CD8-positive, alpha-beta memory T cell (primary cell): ENCODE measurements at places on chromosomes 13 and 19. TPM values are rescaled to one million over a fixed set of nuclear protein-coding genes. Genes with fewer than 3 reads are reported as not detected.

GRCh38 chr13:92805766-92806165 is 420.8 kb upstream of the GPC6 start:
- no peak for DNase-seq
- H3K4me3 ChIP-seq, result peak overlapping the region; percentile 53
- no peaks in the 10 kb centered on the region for H3K27me3 ChIP-seq
- no peak overlapping the region for H3K27ac ChIP-seq
- no peaks in the 10 kb centered on the region for H3K36me3 ChIP-seq
- H3K4me1 ChIP-seq, result no peaks in the 10 kb centered on the region

TINCR gene
- total RNA-seq, result 0.20 TPM

DNA sequence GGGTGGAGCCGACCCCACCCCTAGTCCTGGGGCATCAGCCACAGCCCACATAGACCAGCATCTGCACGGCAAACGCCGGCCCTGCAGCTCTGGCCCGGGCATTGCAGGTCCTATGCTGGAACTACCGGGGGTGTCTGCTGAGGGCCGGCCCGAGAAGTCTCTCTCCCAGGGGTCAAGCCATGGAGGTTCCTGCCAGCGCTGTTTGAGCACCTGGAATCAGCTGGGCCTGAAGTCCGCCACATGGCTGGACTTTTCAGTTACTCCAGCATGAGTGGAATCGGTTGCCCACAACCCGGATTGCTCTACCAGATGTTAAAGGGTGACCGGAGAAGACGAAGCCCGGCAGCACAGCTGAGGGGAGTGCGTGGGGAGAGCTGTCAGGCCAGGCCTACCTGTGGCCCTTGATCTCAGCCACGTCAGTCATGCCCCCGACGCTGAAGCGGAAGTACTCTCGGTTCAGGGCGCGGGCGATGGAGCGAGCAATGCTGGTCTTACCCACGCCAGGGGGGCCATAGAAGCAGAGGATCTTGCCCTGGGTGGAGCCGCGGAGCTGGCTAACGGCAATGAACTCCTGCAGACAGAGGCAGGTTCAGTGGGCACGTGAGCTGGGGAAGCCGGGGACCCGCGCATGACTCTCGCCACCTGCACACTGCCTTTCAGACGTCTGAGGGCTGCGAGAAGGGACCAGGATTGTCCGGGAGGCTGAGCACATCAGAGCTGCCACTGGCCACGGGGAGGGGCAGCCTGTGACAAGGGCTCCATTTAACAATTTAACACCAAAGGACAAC is 8.7 kb downstream of the RPL36 start:
- DNase-seq, result no peak
- H3K36me3 ChIP-seq, result peaks cover 13% of the 10 kb centered on the region
- no peaks in the 10 kb centered on the region for H3K4me1 ChIP-seq
- no peak overlapping the region for H3K4me3 ChIP-seq

AMH gene
- total RNA-seq, result 5.9 TPM

HMGB1 gene
- total RNA-seq, result 694 TPM

- H3K27ac ChIP-seq, result peak overlapping the region; percentile 87
- H3K27me3 ChIP-seq, result no peaks in the 10 kb centered on the region
- no peak for DNase-seq
- H3K4me1 ChIP-seq, result peaks cover 21% of the 10 kb centered on the region
- peak overlapping the region; percentile 99 for H3K4me3 ChIP-seq
- no peaks in the 10 kb centered on the region for H3K36me3 ChIP-seq
Observed at GRCh38 chr19:37907735-37908455, 887 bp downstream of the SIPA1L3 start.

- no peaks in the 10 kb centered on the region for H3K27me3 ChIP-seq
- no peak overlapping the region for H3K27ac ChIP-seq
- H3K4me1 ChIP-seq, result no peaks in the 10 kb centered on the region
- no peak overlapping the region for H3K4me3 ChIP-seq
- no peak for DNase-seq
Observed at GRCh38 chr13:102968572-102969228, 97.5 kb downstream of the SLC10A2 start.

MISP3 gene
- 1.00 TPM for total RNA-seq

DNA sequence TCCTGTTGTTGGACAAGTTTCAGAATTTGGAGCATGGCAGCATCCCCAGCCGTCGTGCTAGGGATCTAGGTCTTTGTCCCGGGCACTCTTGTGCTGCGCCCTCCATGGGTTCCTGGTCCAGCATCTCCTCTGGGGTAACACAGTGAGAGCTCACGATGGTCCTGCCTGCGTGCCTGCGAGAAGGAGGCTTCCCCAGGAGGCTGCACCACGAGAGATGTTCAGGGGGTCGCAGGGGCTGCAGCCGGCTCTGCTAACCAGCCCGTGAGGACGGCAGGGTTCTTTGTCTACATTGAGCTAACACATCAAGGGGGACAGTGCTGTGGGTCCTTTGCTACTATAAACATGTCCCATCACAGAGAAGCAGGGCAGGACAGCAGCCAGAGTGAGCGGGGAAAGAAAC is 103.9 kb upstream of the SOX1 start:
- DNase-seq, result no peak
- H3K4me1 ChIP-seq, result no peaks in the 10 kb centered on the region
- H3K27ac ChIP-seq, result no peak overlapping the region
- no peaks in the 10 kb centered on the region for H3K27me3 ChIP-seq
- no peaks in the 10 kb centered on the region for H3K36me3 ChIP-seq
- H3K4me3 ChIP-seq, result no peak overlapping the region

DNA sequence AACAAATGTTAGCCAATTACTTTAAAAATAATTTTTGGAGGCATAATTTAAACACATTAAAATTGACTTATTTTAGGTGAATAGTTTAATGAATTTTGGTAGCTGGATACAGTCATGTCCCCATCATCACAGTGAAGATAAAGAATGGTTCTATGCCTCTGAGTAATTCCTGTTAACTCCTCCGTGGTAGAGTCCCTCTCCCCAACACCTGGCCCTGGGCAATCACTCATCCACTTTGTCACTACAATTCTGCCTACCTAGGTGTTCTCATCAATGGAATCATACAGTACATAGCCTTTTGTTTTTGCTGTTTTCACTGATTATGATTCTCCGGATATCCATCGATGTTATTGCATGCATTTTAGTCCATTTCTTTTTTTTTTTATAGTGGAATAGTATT is 55.6 kb downstream of the ING1 start:
- no peak for DNase-seq
- no peaks in the 10 kb centered on the region for H3K27me3 ChIP-seq
- no peaks in the 10 kb centered on the region for H3K36me3 ChIP-seq
- no peaks in the 10 kb centered on the region for H3K4me1 ChIP-seq
- no peak overlapping the region for H3K4me3 ChIP-seq
